ENCODE measurements at places on chromosomes 2 and 18.

DNA sequence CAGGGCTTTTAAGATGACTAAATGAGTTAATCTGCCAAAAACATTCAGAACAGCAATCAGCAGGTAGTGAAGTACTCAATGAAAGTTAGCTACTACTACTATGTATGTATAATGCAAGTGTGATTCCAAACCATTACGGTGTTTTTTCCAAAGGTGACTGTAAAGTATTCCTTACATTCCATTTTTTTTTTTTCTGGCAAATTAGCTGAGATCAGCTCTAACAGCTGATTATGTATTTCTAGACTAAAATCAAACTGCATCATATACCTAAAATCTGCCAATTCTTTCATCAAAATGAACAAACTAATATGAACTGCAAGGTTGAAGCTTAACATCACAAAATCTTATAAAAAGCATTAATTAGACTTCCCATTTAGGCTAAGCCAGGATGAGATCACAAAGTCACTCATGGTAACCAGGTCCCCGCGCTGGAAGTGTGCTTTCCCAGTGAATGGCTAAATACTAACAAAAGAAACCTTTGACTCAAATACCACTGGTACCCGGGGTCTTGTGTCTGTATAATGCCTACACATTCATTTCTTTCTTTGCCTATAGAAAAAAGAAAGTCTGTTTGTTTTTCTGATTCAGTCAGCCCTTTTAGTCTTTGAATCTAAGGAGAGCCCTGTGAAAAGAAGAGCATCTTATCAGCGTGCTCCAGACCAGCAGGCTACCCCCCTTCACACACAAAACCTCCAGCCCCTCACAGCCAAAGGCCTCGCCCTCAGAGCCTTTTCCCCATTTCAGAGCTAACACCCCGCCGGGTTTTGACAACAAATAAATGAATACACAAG lies 88.3 kb downstream of the RBMS1 start:
- DNase-seq, result no peak

GRCh38 chr2:69100220-69100723 lies 87.3 kb downstream of the ANTXR1 start:
- no peak for DNase-seq

DNA sequence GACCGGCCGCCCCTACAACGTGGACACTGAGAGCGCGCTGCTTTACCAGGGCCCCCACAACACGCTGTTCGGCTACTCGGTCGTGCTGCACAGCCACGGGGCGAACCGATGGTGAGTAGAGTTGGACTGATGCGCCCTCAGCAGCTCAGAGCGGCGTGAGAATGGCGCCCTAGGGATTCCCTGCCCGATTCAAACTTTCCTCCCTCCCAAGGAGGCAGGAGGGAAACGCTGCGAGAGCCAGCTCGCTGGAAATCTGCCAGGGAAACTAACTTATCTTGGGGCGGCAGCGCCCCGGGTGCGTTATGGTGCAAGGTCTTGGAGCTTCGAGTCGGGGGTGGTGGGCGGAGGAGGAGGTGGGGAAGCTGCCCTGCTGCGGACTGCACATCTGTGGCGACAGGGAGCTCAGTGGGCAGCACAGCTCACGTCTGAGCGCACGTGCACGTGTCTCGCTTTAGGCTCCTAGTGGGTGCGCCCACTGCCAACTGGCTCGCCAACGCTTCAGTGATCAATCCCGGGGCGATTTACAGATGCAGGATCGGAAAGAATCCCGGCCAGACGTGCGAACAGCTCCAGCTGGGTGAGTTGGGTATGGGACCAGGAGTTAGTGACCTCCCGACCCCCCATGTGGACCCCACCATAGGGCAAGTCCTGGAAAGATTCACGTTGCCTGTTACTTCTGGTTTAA lies 697 bp downstream of the ITGA4 start:
- peak; percentile 44 for DNase-seq

DNA sequence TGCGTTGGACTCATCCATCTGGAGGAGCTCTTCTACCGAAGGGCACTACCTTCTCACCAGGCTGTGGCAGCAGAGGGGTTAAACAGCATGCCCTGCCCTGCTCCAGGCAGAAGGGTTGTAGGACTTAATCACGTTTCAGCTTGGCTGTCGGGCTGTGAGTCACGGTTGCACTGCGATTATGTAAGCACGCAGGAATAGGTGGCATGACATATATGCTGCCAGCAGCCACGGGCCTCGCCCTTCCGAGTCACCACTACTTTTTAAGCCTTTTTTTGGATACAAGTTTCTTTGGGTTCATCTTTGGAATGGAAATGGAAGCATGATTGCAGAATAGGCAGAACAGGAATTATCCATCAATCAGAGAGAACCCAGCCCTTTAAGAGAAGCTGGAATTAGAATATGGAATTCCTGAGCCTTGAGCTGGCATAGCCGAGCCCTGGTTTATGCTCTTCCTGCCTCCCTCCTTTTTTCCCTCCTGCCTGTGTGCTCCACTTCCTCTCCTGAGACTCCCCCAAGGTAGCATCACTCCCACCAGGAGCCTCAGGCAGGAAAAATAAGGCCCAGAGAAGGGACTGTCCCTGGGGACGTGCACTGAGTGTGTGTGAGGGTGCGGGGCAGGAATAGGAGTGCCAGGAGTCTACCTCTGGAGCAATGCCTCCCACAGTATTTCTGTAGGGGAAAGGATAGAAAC lies 86.8 kb downstream of the SEMA4F start:
- no peak for DNase-seq

DNA sequence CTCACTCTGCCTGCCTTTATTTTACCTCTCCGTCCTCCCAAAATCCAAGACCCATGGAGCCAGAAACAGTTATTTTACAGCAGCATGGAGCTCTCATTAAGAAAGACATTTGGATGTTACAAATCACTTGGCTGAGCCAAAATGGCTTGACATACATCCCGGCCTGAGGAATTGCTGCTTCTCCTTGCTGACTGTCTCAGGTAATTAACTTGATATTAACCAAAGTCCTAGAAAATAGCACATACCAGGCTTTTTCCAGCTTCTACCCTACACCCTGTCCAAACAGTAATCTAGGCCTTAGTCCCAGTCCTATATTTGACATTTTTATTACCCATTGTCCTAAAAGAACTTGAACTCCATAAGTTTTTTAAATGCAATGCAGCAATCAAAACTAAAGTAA lies 205.0 kb downstream of the TMX3 start:
- DNase-seq, result no peak

DNA sequence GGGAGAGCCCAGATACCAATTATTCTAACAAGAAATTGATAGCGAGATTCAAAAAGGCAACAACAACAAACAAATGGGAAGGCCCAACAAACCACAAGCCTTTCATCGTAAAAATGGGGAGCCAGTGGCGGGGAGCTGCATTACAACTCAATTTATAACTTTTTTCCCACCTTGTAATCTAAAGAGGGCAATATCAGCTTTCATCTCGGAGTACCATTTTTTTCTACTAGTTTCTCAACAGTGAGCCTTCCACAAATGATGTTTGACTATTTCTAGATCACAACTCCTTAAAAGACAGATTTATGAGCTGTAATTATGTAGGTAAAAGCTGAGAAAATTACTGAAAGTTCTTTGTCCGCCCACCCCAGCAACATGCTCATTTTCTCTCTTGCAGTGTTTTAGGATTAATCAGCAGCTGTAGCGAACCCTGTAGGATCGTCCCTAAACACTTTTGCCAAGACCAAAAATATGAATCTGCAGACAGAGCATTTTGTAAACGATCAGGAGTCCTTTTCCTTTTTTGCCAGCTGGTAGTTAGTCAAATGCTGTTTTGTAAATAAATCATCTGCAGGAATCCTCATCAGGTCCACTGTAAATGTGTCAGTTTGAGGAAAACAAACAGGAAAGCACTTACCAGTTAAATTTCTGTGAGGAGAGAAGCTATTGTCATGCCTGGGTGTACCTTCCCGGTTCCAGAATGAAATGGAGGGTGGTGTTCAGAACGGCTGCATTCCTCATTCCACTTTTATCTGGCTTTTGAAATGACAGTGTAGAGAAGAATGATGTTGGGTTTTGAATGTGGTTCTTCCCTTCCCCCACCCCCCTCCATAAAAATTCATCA lies 53.2 kb downstream of the EEF1B2 start:
- DNase-seq, result no peak

DNA sequence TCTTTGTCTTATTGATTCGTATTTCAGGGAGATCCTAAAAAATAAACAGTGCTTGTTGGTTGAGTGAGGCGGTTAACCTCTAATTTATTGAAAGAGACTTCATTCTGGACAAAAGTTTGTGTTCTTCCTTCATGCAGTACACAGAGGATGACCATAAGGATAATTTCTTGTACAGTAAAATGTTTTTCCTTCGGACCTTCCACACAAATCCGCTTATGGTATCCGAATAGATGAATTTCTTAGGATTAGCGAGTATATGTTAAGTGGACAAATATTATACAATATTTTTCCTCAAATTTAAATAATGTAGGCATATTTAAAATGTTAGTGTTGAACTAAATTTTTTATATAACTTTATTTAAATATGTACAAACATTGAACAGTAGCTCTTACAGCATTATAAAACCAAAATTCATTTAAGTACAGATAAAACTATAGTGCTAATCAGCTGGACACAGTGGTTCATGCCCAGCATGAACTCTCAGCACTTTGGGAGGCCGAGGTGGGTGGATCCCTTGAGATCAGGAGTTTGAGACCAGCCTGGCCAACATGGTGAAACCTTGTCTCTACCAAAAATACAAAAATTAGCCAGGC lies 84.4 kb downstream of the LPIN1 start:
- DNase-seq, result no peak

All from activated CD4-positive, alpha-beta T cell treated with anti-CD3 and anti-CD28 coated beads, Interleukin-2, amount 50 U/mL, for 1 hour (primary cell).